ENCODE measurements at places on chromosomes 2 and 18.

GRCh38 chr2:24385366-24385765 lies 25.0 kb upstream of the ITSN2 start:
- no peak for DNase-seq

- no peak for DNase-seq
Observed at GRCh38 chr2:1414121-1414520, 858 bp downstream of the TPO start.

DNA sequence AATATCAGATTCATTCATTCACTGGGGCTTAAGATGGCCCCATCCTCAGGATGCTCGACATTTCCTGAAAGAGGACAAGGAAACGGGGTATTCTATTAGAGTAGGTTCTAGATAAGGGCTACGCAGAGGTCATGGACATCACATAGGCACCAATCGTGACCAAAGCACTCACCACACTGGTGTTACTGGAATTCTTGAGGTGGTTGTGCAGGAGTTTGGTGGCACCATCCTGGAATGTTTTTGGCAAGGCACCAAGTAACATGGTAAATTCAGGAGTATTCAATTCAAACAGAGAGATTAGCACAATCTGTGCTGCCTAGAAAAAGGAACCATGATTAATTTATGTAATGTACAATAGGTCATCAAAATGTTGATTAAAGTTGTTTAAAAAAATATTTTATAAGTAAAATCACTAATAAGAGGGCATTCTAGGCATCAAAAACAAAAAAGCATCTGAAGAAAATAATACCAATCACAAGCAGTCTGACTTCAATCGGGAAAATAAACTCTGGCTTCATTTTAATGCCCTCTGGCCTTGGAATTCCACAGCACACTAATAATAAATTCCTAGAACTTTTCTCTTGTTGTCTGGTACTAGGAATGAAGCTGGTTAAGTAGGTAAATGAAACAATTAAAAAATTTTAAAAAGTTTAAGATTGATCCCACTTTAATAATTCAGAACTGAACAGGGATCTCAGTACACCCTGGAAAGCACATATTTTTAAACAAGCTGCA lies 102.8 kb upstream of the TFCP2L1 start:
- DNase-seq: no peak

- no peak for DNase-seq
Observed at GRCh38 chr2:189522435-189523151, 58.0 kb downstream of the SLC40A1 start.

DNA sequence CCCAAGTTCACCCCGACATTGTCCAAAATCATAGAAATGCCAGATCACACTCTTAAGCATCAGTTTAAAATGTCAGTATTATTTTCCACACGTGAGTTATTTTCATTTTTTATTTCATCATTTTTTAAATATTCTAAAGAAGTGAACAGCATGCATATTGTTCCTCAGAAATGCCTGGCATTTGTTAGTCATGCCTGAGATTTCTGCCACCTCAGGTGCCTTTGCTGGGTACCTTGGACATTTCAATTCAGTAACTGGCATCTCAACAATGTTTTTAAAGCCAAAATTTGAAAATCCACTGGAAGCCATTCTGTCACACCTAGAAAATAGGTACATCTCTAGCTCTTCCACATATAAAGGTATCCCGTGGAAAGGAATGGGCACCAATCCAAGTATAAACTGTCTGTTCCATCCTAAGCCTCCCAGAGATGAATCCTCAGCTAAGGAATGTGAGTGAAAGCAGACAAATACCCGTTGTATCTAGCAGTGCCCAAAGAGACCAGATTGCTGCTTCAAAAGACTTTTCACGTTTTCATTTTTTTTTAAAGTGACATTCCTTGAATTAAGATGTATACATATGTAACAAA lies 159.8 kb downstream of the ZNF385B start:
- no peak for DNase-seq

GRCh38 chr2:44715671-44716081 lies 225.8 kb upstream of the SIX3 start:
- DNase-seq: no peak

Measured in fibroblast of skin of left biceps (primary cell).